T-helper 17 cell (primary cell): ENCODE measurements at places on chromosomes 3 and 15. TPM values are rescaled to one million over a fixed set of nuclear protein-coding genes. Genes with fewer than 3 reads are reported as not detected.
A peak's percentile ranks its signal among the peaks of the same experiment; 100 is the strongest.

GRCh38 chr15:89807689-89808088 is 7.0 kb downstream of the ANPEP start:
- H3K27me3 ChIP-seq = peaks cover 3% of the 10 kb centered on the region
- peaks cover 3% of the 10 kb centered on the region for H3K4me1 ChIP-seq
- H3K27ac ChIP-seq = no peak overlapping the region
- no peak for DNase-seq
- no peaks in the 10 kb centered on the region for H3K36me3 ChIP-seq

DNA sequence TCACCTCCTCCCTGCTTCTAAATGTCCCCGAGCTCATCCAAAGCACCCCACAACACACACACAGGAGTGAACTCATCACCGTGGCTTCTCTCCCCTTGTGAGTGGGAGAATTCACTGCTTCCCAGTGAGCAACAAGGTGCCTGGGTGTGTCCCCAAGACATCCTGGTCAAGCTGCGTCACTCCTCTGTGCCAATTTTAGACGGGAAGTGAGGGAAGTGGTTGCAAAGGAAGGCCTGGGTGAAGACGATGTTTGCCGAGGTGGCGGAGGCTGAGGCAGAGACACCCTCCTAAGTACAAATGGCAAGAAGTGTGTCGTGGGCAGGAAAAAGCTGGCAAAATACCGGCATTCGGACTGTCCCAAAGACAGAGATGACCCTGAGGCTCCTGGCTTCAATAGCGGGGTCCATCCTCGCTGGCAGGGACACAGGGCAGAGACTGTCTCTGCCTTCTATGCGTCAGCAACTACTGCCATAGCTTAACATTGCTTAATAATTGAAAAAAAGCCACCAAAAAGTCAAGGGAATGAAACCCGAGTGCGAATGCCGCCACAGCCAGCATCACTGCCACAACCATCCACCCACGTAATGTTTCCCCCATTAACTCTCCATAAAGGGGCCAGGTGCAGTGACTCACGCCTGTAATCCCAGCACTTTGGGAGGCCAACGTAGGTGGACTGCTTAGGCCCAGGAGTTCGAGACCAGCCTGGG is 72.8 kb downstream of the VGLL4 start:
- H3K4me1 ChIP-seq = peaks cover 17% of the 10 kb centered on the region
- DNase-seq = no peak
- H3K27ac ChIP-seq = peak overlapping the region; percentile 74
- no peaks in the 10 kb centered on the region for H3K27me3 ChIP-seq
- peaks cover 5% of the 10 kb centered on the region for H3K36me3 ChIP-seq
- H3K4me3 ChIP-seq = no peak overlapping the region

FGD5 gene
- not detected for total RNA-seq

DNA sequence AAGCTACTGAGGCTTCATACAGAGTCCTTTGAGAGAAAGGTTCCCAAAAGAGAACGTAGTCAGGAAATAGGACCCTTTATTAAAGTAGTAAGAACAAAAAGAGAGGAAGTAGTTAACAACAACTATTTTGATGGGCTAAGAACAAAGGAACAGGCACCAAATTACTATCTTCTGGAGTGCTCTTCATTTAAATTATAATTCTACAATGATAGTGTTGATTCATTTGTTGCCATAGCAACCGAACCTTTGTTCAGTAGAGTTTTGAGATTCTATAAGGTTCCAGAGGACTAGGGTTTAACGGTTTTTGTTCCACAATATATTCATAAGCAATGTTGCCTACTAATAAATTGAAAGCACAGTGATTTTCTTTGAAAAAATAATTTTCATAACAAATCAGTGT is 78.8 kb downstream of the CMSS1 start:
- H3K27ac ChIP-seq = no peak overlapping the region
- no peaks in the 10 kb centered on the region for H3K27me3 ChIP-seq
- no peak for DNase-seq
- peaks cover 8% of the 10 kb centered on the region for H3K4me1 ChIP-seq
- no peak overlapping the region for H3K4me3 ChIP-seq
- H3K36me3 ChIP-seq = no peaks in the 10 kb centered on the region

CELF6 gene
- 1.9 TPM for total RNA-seq

- DNase-seq = no peak
- no peak overlapping the region for H3K27ac ChIP-seq
- H3K27me3 ChIP-seq = no peaks in the 10 kb centered on the region
- H3K4me3 ChIP-seq = no peak overlapping the region
Measured at GRCh38 chr3:44860117-44860516, 1.6 kb upstream of the TMEM42 start.

GRCh38 chr3:106930086-106930485 is 447.2 kb upstream of the CCDC54 start:
- no peak overlapping the region for H3K4me3 ChIP-seq
- H3K4me1 ChIP-seq = no peaks in the 10 kb centered on the region
- H3K36me3 ChIP-seq = no peaks in the 10 kb centered on the region
- H3K27ac ChIP-seq = no peak overlapping the region
- DNase-seq = no peak

RARB gene
- total RNA-seq = not detected

DNA sequence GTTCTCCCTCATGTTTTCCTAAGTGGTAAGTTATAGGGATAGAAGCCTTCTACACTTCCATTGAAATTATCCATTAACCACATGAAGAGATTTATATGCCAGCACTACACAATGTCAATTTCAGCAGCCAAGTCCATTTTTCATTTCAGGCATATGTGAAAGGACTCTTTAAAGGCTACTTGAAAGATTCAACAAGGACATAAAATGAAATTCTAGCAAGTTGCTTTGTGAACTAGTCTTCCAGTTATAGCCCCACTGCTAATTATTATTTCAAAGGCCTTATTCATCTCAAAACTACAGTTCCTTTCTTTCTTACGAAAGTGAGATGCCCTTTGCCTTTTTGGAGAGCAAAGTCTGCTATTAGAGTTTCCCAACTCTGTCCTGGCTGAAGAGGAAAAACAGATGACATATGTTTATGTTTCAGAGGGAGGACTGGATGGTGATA is 66.0 kb upstream of the SLC2A2 start:
- DNase-seq = no peak
- H3K27ac ChIP-seq = no peak overlapping the region
- H3K4me3 ChIP-seq = no peak overlapping the region
- H3K36me3 ChIP-seq = peaks cover 27% of the 10 kb centered on the region
- H3K27me3 ChIP-seq = no peaks in the 10 kb centered on the region

ZPLD1 gene
- total RNA-seq = not detected

ZNF660 gene
- total RNA-seq = 0.20 TPM

CA12 gene
- total RNA-seq = not detected

FRG2C gene
- total RNA-seq = not detected

EPHB1 gene
- total RNA-seq = 3.5 TPM

UCN2 gene
- total RNA-seq = not detected

DNA sequence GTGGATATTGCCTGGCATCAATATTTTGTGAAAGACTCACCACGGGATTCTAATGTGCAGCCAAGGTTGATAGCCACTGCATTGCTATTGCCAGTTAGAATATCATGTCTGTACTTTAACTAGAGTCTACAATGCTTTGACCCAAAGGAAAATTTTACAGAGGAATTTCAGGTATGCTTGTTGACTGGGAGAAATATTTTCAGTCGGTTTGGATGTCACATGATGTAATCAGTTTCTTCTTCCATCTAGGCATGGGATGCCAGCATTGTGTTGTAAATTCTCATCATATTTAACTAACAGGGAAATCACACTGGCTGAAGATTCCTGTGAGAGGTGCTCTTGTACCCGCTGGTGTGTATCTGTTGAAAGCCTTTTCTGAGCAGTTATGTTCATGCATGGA is 508.9 kb upstream of the ADAMTS9 start:
- DNase-seq = no peak
- H3K27ac ChIP-seq = no peak overlapping the region
- no peak overlapping the region for H3K4me3 ChIP-seq
- H3K4me1 ChIP-seq = no peaks in the 10 kb centered on the region
- no peaks in the 10 kb centered on the region for H3K27me3 ChIP-seq
- H3K36me3 ChIP-seq = no peaks in the 10 kb centered on the region

DNA sequence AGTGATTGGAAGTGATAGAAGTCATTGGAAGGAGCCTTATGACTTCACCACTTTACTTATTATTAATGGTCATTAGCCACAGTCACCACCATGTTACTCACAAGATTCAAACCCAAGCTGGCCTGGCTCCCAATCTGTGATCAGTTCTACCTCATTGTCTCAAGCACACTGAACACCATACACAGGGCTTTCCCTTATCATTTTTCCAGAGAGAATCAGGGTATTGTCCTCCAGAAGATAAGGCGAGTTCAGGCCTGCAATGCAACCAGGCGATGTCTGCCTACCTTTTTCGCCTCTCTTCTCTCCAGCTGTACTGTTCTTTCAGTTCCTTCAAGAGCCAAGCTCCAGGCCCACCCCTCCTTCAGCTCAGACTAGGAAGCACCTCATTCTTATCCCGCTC is 24.9 kb downstream of the EMC7 start:
- H3K4me3 ChIP-seq = no peak overlapping the region
- H3K36me3 ChIP-seq = peaks cover 9% of the 10 kb centered on the region
- no peaks in the 10 kb centered on the region for H3K27me3 ChIP-seq
